ENCODE measurements at places on chromosomes 6 and 20.

DNA sequence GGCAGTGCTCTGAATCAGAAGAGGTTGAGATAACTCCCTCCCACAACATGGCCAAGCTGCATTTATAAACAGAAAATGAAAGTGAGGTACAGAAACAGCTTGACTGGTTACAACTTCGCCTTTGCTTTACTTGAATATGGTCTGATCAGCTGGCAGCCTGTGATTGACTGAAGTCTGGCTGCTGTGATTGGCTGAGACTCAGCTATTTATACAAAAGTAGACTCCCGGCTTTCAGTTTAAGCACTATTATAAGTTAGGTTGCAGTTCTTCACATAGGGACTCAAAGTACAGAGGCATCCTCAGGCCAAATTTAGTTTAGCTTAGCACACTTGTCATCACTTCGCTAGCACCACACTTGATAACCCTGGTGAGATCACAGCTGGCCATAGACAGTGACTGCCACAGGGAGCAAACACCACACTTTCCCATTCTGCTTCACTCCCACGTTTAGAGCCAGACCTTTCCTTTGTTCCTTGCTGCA, 362.6 kb downstream of the EPM2A start:
- DNase-seq = no peak

DNA sequence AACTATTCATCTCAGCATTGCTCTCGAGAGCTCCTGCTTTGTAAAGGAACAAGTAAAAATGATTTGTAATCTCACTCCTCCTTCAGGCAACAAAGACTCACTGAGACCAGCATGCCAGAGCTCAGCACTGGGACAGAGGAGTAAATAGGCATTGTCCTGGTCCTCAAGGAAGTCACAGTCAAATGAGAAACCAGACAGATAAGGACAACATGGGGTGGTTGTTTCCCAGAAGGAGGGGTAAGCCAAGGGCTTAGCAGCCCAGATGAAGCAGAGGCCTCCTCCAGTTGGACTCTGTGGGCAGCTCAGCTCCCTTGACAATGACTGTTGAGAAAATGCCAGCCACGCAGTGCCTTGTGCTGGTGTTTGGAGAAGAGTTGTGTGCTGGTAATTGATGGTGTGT, 425.7 kb upstream of the CHD6 start:
- DNase-seq = no peak

- DNase-seq = no peak
These were observed 535 bp upstream of the DNAAF9 start for GRCh38 chr20:3407771-3408637.

DNA sequence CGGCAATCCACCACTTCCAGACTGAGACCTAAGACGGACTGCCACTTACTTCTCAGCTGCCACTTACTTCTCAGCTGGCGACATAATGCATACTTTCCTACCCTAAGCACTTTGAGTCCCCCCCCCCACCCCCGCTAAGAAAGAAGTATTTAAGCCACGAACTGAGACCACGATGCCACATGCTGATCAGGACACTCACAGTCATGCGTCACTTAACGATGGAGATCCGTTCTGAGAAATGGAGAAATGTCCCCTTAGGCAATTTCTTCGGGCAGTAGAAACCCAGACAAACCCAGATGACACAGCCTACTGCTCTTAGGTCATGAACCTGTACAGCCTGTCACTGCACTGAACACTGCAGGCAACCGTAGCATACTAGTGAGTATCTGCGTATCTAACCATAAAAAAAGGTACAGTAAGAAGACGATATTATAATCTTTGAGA, 690 bp downstream of the IFNGR1 start:
- no peak for DNase-seq

GRCh38 chr20:50694379-50695134, 3.2 kb upstream of the RIPOR3 start:
- no peak for DNase-seq

GRCh38 chr20:55961376-55962330, 43.7 kb downstream of the CBLN4 start:
- no peak for DNase-seq

DNA sequence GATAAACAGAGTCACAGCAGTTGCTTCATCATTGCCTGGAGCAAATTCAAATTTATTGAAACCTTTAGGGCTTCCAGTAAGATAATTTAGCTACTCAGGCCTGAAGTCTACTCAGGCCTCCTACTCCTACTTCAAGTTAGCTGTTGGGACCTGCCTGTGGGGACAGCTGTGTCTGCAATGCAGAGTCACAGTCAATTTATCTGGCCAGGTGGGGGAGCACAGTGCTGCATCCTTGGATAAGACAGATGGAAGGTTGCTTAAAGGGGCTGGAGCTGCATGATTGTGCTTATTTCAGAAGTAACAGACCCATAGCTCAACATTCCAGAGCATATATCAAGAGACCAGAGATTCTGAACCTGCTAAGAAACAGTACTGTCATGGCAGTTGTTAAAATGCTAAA, 932.1 kb downstream of the QKI start:
- no peak for DNase-seq

All from esophagus squamous epithelium (tissue), 5 donors.